ENCODE measurements at places on chromosomes 7 and 10.

DNA sequence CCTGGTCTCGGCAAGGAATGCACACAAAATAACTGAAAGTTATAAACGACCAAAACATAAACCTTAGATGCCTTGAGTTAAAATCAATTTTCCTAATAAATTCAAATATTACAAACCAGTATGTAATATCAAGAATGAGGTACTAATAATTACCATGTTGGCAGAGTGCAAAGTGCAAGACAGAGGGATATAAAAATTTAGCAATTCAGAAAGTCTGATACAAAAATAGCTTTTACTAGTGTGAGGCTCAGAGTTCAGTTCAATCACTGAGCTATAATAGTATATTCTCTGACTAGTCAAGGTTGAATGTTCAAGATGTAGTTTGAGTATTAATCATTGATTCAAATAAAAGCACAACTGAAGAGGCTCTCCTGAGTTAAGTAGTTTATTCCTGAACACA lies 4.8 kb upstream of the AUTS2 start:
- DNase-seq = no peak

DNA sequence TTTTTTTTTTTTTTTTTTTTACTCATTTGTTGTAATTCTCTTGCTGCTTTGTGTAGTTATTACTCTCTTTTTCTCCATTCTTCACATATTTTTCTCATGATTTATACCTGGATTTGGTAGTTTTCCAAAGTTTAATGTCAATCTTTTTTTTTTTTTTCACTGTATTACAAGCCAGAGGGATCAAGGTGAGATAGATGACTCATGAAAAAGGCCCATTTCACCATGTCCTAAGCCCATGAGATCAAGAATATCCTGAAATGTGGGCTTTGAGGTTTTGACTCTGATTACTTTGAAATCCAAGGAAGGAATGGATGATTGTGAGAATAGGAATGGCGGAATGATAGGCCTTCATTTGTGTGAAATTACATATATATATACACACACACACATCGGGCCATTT lies 31.1 kb downstream of the TAX1BP1 start:
- no peak for DNase-seq

GRCh38 chr10:111087331-111087756 lies 10.5 kb downstream of the ADRA2A start:
- DNase-seq = no peak

GRCh38 chr7:131249003-131249402 lies 78.7 kb upstream of the MKLN1 start:
- no peak for DNase-seq

DNA sequence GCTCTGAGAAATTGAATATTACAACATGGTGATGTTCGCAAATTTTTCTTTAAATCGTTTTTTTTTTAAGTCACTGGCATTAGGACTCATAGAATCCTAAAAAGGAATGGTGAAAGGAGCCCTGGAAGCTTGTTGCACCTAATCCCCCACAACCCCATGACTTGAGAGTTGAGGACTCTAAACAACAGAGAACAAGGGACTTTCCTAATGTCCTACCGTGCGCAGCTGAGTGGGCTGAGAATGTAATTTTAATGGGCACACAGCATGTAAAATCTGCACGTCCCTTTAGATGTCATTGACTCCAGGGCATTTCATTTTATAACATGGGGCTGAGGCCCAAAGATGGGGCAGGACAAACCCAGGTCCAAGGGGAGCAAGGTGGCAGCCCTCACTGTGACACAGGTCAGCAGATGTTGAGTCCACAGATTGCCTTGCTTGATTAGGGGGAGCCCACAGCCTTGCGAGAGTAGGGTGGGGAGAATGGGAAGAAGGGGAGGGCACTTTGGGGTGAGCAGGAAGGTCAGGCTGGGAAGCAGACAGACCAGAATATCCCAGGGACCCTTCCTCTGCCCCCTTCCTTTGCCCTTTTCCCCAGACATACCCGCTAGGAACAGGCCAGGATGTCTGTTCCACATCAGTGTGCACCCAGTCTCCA lies 208.4 kb upstream of the ZMIZ1 start:
- no peak for DNase-seq

DNA sequence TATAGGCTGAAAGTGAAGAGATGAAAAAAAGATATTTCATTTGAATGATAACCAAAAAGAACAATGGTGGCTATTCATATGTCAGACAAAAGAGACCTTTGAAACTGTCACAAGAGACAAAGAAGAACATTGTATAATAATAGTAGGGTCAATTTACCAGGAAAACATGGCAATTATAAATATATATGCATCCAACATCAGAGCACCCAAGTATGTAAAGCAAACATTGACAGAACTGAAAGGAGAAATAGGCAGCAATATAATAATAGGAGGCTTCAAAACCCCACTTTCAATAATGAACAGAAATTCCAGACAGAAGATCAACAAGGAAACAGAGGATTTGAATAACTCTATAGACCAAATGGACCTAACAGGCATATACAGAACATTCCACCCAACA lies 876.2 kb downstream of the GRID1 start:
- DNase-seq = no peak

GRCh38 chr10:94268652-94269051 lies 94.1 kb downstream of the NOC3L start:
- DNase-seq = no peak

- DNase-seq = no peak
Measured at GRCh38 chr7:128014811-128015210, 16.4 kb downstream of the LRRC4 start.

GRCh38 chr10:10797513-10797912 lies 220.2 kb upstream of the CELF2 start:
- DNase-seq = no peak
